ENCODE measurements at places on chromosomes 1 and 21. TPM values are rescaled to one million over a fixed set of nuclear protein-coding genes. Genes with fewer than 3 reads are reported as not detected.
A peak's percentile ranks its signal among the peaks of the same experiment; 100 is the strongest.

GRCh38 chr21:45358261-45358670 is 46.7 kb upstream of the COL18A1 start:
- no peak overlapping the region for H3K4me3 ChIP-seq
- H3K27me3 ChIP-seq, result no peaks in the 10 kb centered on the region
- DNase-seq, result no peak
- H3K36me3 ChIP-seq, result no peaks in the 10 kb centered on the region
- H3K27ac ChIP-seq, result peak overlapping the region; percentile 75

DNA sequence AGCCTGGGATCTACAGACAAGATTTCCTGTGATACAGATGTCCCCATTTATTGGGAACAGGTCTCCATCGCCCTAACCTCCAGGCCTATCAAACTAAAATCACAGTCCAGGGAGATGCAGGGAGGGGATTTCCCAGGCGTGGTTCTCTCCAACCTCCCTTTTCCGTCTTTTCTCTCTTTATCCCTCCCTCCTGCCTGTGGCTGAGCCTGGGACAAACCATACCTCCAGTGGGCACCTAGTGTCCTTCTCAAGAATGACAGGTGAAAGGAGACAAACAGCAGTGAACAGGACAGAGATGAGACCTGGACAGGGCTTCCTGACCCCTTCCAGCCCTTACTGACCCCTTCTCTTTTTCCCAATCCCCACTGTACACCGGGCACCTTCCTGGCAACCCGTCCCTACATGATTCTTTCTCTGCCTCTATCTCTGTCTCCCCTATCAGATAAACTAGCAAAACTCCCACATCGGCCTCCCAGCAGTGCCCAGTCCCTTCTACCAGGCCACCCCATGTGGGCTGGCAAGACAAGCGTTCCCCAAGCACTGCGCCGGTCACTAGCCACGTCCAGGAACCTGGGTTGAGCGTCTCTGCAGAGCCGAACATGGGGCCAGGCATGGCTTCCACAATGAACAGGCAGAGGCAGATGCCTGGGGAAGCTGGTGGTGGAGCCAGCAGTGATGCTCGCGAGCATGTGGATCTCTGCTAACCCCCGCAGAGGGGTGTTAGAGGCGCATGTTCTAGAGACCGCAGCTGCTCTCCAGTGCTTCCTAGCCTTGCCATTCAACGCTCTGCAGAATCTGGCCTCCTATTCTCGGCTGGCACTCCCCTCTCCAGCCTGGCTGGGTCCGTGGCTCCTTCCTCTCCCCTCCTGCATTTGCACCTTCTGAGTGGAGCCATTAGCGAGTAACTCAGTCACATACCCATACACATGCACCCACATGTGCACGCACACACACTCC is 54.7 kb downstream of the ELK4 start:
- DNase-seq, result no peak
- H3K36me3 ChIP-seq, result no peaks in the 10 kb centered on the region
- no peaks in the 10 kb centered on the region for H3K4me1 ChIP-seq
- no peak overlapping the region for H3K4me3 ChIP-seq
- H3K27ac ChIP-seq, result no peak overlapping the region
- H3K27me3 ChIP-seq, result no peaks in the 10 kb centered on the region

DNA sequence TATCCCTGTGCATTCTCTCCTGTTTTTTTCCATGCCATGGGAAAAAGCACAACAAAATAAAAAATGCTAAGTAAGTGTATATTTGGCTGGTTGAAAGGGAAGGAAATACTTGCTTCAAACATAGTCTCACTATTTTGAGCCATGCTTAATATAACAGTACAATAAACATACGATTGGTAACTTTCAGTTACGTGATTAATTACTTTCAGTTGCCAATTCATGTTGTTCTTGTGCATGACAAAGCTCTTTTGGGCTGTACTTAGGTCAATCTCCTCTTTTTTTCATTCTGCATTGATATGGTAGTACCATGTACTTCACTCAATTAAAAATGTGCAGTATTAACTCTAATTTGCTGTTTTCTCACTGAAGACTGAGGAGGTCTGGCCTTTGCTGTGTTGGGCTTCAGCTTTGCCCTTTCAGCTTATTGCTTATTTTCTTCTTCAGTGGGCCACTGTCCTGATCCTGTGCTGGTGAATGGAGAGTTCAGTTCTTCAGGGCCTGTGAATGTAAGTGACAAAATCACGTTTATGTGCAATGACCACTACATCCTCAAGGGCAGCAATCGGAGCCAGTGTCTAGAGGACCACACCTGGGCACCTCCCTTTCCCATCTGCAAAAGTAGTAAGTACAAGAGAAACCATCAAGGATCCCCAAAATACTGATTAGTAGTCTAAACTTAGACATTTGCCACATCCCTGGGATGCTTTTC is 2.7 kb downstream of the C4BPB start:
- H3K36me3 ChIP-seq, result no peaks in the 10 kb centered on the region
- no peak overlapping the region for H3K27ac ChIP-seq
- H3K27me3 ChIP-seq, result no peaks in the 10 kb centered on the region

DNA sequence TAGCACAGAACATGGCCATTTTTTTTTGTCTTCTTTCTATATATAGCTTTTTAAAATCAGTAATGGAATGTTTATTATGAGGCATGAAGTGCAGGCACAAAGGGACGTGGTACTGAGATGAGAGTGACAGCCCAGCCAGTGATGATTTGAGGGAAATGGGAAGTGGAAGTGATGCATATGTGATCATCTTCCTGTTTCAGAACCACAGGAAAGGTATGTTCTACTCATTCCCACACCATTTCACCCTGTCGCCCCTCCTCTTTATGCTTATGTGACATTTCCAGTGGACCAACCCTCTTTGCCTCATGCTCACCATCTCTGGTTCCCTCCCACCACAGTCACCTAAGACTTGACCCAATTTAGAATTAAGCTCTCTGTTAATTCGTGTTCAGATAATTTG is 24.3 kb downstream of the PTGS2 start:
- H3K36me3 ChIP-seq, result no peaks in the 10 kb centered on the region
- no peaks in the 10 kb centered on the region for H3K27me3 ChIP-seq
- no peak overlapping the region for H3K4me3 ChIP-seq
- no peak for DNase-seq
- H3K27ac ChIP-seq, result no peak overlapping the region
- no peaks in the 10 kb centered on the region for H3K4me1 ChIP-seq

LCE1E gene
- total RNA-seq, result not detected

Data from right atrium auricular region (tissue), 2 donors.